ENCODE measurements at places on chromosomes 5 and 9.

- DNase-seq = no peak
Measured at GRCh38 chr5:90916947-90917800, 358.6 kb downstream of the ADGRV1 start.

GRCh38 chr5:149794487-149794971 is 64.4 kb downstream of the PPARGC1B start:
- no peak for DNase-seq

DNA sequence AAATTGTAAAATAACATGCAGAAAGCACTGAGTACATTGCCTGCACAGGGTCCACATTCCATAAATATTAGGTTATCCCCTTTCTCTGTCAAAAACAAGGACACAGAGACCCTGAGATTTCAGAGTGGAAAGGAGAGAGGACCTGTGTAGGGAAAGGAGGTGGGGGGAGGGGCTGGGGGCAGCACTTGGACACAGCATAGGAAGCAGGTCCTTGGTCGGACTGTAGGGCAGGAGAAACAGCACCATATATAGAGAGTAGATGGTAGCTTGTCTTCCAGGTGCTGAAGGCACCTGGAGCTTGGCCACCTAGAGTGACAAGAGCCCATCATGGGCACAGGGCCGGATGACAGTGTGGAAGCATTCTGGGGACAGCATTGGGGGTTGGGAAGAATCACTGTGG is 2.4 kb downstream of the TPM2 start:
- DNase-seq = no peak

GRCh38 chr9:91583966-91584365 is 160.3 kb upstream of the NFIL3 start:
- no peak for DNase-seq
